NCI-H446 (cell line): ENCODE measurements at places on chromosomes 6 and 20.

DNA sequence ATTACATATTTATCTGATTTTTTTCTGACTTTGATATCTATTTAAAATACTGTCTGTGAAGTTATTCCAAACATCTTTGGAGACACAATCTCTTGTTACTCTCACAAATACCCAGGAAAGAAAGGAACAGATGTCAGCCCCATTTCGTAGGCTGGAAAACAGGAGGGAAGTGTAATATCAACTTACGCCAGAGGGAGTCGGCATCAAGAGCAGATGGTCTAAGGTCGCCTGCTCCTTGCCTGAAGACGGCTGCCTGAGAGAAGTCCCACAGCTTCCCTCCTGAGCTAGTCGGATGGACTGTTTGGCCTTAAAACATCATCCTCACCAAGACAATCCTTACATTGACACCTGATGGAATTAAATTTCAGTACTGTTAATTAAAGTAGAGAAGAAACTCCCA is 13.4 kb downstream of the CST7 start:
- DNase-seq = no peak

DNA sequence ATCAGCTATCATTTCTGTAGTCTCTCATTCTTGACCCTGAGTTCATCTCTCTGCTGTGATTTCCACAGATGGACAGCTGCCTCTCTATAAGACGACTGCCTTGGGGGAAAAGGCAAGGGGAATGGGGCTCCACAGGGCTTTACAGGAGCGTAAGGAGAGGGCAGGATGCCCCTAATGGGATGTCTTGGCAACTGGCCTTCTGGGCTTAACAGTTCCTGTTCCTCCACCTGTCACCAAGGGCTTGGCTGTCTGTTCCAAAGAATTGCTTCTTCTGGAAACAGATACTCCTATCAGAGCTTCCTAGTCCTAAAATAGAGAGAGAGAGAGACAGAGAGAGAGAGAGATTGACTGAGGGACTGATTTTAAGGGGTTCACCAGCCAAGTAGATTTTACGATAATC is 181.9 kb downstream of the TMEM200A start:
- no peak for DNase-seq

GRCh38 chr20:49484180-49485140 is 2.0 kb upstream of the KCNB1 start:
- peak; percentile 91 for DNase-seq

DNA sequence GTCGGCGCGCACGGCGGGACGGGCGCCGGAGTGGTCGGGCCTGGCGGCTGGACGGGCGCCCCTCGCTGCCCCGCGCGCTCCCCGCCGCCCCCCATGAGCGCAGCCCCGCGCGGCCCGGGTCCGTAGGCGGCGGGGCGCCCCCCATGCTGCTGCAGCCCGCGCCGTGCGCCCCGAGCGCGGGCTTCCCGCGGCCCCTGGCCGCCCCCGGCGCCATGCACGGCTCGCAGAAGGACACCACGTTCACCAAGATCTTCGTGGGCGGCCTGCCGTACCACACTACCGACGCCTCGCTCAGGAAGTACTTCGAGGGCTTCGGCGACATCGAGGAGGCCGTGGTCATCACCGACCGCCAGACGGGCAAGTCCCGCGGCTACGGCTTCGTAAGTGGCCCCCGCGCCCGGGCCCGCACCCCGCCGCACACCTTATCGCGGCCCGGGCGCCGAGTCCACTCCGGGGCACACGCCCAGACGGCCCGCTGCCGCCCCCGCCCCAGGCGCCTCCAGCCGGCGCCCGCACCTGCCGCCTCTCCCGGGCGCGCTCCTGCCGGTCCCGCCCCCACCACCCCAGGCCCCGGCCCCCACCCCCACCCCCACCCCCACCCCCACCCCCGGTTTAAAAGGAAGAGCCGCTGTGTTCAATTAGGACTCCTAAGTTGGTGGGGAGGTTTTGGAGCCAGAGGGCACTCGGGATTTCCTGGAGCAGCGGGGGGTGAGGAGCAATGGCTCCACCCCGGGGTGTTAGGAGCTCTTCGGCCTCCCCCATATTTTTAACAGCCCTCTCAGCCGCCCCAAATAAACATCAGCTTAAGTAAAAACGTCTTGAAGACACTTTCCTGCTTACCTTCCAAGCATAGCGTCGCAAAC is 474 bp downstream of the RBM38 start:
- DNase-seq = no peak

DNA sequence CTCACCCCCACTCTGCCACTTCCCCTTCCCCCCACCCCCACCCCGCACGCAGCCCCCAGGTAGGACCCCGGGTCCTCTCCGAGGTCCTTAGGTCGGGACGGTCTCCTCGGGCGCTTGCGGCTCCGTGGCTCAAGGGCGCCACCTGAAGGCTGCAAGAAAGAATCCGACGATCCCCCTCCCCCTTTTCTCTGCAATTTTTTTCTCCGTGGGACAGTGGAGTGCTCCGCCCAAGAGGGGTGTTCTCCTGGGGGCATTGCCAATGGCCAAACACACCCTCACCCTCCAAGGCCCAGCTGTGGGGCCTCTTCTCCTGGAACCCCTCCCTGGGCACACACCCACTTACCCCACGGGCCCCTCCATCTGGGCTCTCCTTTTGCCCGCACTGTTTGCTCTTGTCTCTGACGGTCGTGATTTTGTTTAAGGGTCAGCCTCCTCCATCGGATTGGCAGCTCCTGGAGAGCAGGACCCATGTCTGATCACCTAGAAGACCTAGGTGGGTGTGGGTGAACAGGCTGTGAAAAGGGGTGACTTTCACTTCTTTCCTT is 1.1 kb upstream of the TMEM74B start:
- peak; percentile 39 for DNase-seq

DNA sequence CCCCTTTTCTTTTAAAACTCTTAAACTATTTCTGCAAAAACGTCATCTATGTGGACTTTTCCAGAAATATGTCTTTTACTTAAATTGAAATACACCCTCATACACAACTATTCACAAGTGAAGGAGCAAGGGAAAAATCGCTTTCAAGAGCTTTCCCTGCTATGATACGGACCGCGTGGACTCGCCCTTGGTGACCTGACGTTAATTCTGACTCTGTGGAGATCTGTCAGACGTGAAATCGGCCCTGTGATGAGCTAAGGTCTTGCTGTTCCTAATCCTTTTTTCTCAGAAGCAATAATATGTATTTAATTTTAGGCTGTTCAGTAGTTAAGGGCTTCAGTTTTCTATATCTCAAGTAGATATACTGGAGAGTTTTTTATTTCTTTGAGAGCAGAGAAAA is 113.6 kb downstream of the RPP40 start:
- DNase-seq = no peak
